ENCODE measurements at places on chromosomes 2 and 18. TPM values are rescaled to one million over a fixed set of nuclear protein-coding genes. Genes with fewer than 3 reads are reported as not detected.

Gene TM4SF20
- total RNA-seq, result not detected

Gene GPC1
- 94.2 TPM for total RNA-seq

Gene PRKAG3
- 0.28 TPM for total RNA-seq

Gene RAX
- total RNA-seq, result not detected

Gene EDAR
- not detected for total RNA-seq

Gene OSBPL1A
- 35.1 TPM for total RNA-seq

Gene KCMF1
- total RNA-seq, result 40.6 TPM
